ENCODE measurements at places on chromosomes 3 and 15.

GRCh38 chr3:22594990-22595389 lies 608.1 kb upstream of the UBE2E2 start:
- no peak for DNase-seq

- no peak for DNase-seq
These were observed 110.4 kb downstream of the ADAMTSL3 start for GRCh38 chr15:83764201-83764838.

GRCh38 chr15:53535886-53536285 lies 223.6 kb downstream of the WDR72 start:
- no peak for DNase-seq

DNA sequence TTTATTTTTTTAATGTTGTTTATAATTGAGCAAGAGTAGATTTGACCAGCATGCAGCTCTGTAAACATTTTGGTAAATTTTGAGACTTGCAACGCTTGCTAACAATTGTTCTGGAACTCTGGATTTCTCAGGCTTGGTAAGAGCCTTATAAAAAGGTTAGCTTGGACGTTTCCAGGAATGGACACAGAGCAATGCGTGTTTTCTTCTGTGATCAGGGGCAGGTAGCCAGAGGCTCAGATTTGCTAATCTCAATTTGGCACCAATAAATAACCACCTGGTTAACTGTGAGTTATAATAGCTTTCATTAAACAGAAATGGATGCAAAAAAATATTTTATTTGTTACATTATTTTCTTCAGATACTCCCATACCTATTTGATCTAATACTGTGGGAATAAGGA lies 39.8 kb downstream of the CADM2 start:
- DNase-seq: no peak

GRCh38 chr15:84391191-84391590 lies 155.6 kb downstream of the GOLGA6L4 start:
- no peak for DNase-seq

- no peak for DNase-seq
These were observed 42.3 kb upstream of the TMEM87A start for GRCh38 chr15:42315521-42315920.

- DNase-seq: no peak
These were observed 67.6 kb downstream of the TIGIT start for GRCh38 chr3:114361391-114361790.

DNA sequence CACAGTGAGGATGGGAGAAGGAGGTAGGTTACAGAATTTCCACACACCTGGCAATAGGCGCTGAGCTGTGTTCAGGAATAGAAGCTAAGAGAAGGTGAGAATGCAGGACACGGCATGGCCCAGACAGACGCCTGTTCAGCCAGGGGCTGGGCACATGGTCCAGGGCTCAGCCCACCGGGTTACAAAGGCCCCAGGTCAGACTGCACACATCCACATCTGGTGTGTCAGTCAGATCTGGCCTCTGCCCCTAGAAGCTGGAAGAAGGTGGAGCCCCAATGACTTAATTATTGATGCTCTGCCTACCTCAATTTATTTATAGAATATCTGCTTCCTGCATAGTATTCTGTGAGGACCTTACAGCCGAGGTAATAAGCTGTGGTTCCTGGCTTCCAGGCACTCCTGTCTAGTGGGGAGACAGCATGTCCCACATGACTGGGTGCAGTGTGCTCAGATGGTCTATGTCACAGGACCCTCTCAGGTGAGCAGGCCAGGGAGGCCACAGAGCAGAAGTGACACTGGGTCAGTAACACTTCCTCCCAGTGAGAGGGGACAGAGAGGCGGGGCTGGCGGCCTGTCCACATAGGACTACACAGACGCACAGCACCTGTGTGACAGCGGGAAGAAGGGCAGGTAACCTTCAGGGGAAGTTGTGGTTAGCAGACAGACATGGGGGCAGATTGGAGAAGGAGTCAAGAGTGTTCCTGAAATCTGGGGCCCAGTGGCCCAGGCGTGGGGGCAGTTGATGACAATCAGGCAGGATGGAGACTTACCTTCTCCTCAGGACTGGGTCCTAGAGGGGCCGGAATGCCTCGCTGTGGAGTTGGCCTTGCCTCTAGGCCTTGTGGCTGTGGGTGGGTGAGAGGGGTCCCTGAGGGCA lies 38.6 kb upstream of the PLXNA1 start:
- DNase-seq: no peak

DNA sequence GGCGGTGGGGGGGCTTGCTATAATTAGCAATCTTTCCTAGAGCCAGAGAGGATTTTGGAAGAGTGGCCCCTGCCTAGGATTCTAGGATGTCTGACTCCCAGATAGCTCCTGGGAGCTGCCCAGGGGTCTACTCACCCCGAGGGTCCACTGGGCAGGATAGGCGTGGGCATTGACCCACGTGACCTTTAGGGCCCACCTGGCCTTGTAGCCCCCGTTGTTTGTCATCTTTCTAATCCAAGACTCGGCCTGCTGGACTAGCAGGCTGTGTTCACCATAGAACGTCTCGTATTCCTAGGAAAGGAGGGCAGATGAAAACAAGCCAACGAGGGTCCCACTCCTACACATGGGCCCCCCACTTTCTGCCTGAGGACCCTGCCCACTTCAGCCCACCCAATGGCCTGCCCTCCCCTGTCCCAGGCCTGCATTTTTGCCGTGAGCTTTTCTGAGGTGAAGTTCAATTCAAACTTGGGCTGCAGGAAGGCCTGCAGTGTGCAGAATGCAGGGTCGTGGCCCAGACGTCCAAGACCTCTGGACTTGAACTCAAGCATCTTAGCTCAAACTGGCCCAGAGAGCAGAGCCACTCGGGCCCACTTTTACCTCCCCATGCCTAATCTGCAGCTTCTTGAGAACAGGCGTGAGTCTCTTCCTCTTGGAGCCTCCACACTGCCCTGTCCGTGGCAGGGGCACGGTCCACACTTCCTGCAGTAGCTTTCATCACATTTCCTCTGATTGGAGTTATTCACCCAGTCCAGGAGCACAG lies 41.5 kb downstream of the MUC4 start:
- DNase-seq: no peak

DNA sequence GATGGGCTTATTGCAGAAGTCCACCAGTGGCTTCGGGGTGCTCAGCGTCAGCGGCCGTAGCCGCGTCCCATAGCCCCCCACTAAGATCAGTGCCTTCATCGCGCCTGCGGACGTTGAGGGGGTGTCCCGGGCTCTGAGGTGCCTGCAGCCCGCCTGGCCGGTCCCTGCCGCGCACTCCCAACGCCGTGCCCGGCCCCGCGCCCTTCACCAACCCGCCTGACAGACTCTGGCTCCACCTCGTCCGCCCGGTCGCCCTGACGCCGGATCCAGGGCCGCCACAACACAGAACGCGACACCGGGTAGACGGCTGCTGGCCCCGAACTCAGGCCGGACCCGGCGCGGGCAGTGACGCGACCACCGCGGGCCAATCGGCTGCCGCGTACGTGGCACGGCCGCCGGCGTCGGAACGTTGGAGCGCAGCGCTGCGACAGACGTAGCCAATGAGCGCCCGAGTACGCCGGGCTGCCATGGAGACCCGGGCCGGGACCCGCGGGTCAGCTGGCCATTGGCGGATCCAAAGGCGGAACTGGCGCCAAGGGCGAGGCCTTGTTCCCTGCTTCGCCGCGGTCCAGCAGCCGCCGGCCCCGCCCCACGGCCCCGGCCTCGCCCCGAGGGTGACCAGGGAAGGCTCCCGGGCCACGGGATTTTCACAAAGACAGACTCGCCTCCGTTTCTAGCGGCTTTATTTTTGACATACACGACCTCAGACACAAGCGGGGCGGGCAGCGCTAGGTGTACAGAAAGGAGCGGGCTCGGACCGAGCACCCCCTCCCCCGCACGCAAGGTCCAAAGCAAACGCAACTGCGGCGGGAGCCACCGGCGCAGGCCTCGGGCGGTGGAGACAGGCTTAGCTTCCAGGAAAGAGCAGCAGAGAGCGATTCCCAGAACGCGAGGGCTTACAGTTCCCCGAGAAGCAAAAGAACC lies at the start of gene GMPPB:
Gene GMPPB, minus strand, starts transcription at position 324 of the 924 bp plus-strand sequence. Its CDS starts 225 bp downstream, at position 99.
- peak; percentile 75 for DNase-seq

- no peak for DNase-seq
These were observed 5.5 kb downstream of the ARHGEF26 start for GRCh38 chr3:154126651-154127050.

GRCh38 chr3:55860049-55860721 lies 373.1 kb upstream of the WNT5A start:
- DNase-seq: no peak

Data from stimulated activated CD8-positive, alpha-beta memory T cell treated with anti-CD3 and anti-CD28 coated beads, Interleukin-4, amount 100 ng/mL, for 1 hour (primary cell).